ENCODE measurements at places on chromosomes 1 and 21. TPM values are rescaled to one million over a fixed set of nuclear protein-coding genes. Genes with fewer than 3 reads are reported as not detected.

DNA sequence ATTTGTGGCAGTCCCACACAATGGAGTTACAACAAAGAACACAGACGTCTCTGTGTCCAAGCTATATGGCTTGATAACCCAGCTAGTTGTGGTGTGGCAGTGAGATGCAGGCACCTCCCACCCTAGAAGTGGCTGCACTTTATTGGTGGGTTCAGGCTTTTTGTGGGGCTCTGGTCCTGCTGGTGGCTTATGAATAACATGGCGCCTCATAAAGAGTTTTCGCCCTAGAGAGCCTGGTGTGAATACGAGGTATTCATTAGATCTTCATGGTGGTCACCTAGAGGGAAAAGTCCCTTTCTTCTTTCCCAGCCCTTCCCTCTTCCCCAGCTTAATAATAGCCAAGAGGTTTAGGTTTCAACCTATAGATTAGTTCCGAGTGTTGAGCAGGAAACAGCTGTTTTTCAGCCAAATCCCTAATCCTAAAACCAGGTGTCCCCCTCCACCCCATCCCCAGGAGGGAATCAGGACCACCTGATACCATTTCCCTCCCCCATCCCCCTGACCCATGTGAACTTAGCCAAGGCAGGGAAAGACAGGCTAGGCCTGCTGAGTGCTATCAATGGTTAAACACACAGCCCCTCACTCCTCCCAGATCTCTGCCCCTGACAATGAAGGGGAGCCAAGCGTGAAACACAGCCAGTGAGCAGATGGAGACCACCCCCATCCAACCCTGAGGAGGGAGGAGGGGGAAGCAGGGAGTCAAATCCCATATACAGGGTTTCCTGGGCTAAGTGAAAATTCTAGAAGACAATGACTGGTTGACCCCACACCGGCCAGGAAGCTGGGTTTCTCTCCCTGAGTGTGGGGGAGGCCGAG lies 58.2 kb downstream of the NFASC start:
- no peak for DNase-seq

- no peak for DNase-seq
These were observed 6.6 kb downstream of the TBX19 start for GRCh38 chr1:168287237-168287664.

- no peak for DNase-seq
These were observed 109.6 kb downstream of the SLC45A1 start for GRCh38 chr1:8427493-8427892.

DNA sequence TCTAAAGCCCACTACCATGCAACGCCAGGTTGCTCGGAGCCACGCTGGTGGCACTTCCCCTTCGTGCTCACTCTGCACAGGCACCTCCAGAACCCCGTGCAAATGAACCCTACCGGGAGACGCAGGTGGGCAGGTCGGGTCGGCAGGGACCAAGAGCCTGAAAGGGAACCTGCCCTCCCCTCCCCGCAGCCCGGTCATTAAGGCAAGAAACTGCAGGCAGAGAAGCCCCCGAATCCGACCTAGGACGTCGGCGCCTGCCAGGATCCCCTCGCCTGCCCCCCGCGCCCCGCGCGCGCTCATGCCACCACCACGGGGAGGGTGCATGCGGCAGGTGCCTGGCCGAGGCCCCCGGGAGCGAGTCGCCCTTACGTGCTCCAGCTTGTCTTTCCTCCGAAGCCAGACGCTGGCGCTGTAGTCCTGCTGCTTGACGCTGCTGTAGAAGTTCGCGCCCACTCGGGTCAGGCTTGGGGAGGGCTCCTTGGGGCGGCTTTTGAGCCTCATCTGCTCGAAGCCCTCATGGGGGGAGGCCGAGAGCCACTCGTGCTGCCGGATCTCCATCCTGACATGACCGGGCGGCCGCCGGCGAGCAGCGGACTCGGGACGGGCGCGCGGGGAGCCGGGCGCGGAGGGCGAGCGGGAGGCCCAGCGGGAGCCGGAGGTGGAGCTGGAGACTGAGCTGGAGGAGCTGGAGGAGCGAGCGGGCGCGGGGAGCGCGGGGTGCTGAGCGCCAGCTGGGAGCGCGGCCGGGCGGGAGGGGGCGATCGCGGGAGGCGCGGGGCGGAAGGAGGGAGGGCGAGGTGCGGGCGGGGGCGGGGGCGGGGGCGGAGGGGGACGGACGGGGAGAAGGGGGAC lies 552 bp downstream of the PLD5 start:
- peak; percentile 18 for DNase-seq

GRCh38 chr1:41918450-41919043 lies at the start of gene HIVEP3:
Gene HIVEP3, minus strand, starts transcription at chr1:41918922.
- no peak for DNase-seq

DNA sequence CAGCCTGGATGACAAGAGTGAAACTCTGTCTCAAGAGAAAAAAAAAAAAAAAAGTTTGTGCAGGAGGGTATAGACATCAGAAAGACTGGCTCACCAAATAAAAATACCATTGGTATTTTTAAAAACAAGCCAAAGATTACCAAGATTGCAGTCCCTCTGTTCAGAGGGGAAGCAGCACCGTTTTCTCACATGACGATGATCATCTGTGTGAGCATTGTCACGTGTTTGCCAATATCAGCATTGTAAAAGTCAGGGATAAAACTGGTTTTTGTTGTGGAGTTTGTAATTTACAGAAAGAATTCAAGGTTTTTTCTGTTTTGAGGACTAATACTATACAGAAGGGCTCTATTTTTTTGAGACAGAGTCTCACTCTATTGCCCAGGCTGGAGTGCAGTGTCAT lies 26.5 kb downstream of the ZNF362 start:
- DNase-seq, result no peak

The DISC1 gene
- 12.4 TPM for total RNA-seq

The HAO2 gene
- total RNA-seq, result 0.66 TPM

The S1PR1 gene
- 64.6 TPM for total RNA-seq

The APP gene
- 546 TPM for total RNA-seq

The HRNR gene
- not detected for total RNA-seq
